Ecto neural progenitor cell (in vitro differentiated cells): ENCODE measurements at places on chromosomes 7 and 10.

DNA sequence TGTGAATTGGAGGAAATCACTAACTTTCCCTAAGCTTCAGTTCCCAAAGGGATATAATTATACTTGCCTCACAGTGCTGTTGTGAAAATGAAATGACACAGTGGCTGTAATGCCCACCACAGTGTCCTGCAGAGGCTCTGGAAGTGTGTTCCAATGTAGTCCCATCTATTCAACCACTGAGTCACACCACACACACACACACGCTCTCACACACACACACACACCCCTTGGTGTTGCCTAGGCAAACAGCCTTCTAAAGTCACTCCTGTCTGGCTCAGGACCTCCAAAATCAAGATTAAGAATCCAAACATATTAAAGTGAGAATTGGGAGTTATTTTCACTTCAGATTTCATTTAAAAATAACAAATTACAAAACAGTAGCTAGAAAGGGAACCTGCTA, 73.3 kb downstream of the NRCAM start:
- DNase-seq = no peak

DNA sequence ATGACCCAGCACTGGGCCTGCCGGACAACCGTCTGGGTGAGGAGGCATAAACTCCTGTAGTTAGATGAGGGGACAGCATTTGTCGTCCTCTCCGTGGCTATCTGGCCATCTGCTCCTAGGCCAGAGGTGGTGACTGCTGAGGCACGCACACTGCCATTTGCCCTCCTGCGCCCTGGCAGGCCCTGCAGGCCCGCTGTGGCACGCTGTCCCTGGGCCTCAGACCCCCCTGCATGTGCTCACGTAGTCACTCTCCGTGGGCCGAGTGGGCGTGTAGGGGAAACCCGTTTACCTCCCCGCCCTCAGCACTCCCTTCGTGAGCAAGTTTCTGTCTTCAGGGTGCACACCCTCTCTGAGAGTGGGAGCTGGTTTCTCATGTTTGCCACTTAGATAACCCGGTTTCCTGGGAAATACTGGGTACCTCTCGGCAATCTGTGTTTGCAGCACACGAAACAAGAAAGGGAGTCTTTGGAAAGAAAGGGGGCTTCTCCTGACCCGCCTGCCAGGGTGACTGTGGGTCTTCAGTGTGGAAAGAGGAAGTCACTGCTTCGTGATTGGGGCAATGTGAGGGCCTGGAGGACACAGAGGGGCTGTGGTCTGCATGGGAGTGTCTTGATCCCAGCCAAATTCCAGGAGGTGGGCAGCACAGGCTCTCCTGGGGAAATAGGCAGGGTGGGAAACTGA, 10.8 kb downstream of the ADAMTS14 start:
- no peak for DNase-seq

GRCh38 chr10:57221674-57222073, 860.6 kb upstream of the ZWINT start:
- DNase-seq = no peak

GRCh38 chr10:110843031-110843430, 28.7 kb upstream of the PDCD4 start:
- DNase-seq = no peak
